Stimulated activated CD8-positive, alpha-beta memory T cell treated with anti-CD3 and anti-CD28 coated beads, Interleukin-7, amount 100 ng/mL, for 48 hours (primary cell): ENCODE measurements at places on chromosomes 4 and X.

GRCh38 chrX:29834311-29834710 lies 381.1 kb upstream of the MAGEB2 start:
- no peak for DNase-seq

- DNase-seq: no peak
These were observed 38.7 kb downstream of the SPATA4 start for GRCh38 chr4:176156656-176157055.

DNA sequence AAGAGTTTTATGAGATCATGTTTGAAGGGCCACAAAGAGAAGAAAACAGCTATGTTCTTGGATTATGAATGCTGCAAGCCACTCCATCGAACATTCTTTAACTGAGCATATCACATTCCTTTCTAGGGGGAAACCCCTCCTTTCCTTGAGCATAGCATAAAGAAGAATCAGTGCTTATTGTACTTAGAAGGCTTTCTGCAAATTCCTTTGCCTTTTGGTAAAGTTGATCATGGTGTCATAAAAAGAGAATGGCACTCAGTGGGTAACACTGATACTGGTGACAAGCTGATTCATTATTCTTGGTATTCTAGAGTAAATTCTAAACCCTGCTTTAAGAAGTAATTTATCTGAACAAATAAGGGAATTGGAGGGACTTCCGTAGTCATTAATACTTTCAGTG lies 88.5 kb upstream of the GPR34 start:
- no peak for DNase-seq

GRCh38 chrX:12197030-12197429 lies 58.8 kb downstream of the FRMPD4 start:
- DNase-seq: no peak

DNA sequence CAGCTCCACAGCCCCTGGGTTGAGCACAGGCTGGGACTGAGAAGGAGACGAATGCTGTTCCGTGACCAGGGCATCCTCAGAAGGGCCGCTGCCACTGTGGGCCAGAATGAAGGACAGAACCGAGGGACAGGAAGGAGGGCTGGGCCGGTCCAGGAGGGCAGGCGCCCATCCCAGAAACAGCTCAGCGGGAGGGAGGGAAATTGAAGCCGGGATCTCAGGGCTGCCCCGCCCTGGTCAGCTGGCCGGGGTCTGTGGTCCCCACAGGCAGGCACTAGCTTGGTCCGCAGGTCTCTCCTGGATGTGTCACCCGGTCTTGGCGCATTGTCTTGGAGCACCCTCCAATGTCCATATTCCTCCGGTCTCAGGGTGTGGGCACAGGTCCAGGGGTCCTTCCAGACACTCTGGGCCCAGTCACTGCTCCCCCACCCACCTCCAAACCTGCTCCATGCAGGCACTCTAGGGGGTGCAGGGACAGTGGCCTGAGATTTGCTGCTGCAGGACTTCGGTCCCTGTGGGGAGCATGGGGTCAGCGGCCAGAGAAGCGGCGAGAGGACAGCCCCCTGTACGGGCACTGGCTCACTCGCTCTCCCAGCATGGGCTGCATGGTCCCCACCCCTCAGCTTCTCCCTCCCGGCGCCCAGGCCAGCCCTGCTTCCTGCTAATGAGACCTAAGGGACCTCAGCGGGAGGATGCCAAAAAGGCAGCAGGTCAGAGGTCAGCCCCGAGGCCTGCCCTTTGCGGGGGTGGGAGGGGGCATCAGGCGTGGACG lies 23.9 kb upstream of the MXD4 start:
- no peak for DNase-seq
